Fibroblast of skin of back (primary cell): ENCODE measurements at places on chromosomes 7 and 10.

- DNase-seq, result no peak
Measured at GRCh38 chr7:133696056-133696455, 431.1 kb upstream of the LRGUK start.

- peak; percentile 15 for DNase-seq
Measured at GRCh38 chr7:128097211-128097731, 66.0 kb upstream of the LRRC4 start.

DNA sequence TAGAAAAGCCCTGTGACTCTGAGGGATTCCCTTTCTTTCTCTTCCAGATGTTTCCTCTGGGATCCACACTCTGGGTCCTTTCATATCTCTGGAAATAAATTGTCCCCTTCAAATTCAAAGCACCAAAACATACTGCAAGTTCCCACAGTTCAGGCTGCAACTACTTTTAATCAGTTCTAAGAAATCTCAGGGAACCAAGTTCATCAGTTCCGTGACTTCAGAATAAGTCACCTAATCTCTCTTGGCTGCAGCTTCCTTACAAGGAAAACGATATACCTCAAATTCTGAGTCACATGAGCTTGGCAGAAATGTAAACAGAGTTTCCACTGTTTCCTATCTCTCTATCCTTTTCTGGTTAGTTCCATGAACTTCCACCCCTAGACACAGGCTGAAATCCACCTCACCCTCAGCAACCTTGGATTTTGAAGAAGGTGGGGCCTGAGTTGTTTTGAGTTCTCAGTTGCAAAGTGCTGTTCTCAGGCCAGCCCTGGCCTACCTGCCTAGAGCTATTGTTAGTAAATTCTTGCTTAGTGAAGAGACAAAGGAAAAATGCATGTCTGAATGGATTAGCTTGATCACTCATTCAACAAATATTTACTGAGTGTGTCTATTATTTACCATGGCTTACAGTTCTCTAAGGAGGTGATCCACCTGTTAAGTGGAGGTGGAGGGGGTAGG lies 59.3 kb upstream of the IL6 start:
- peak; percentile 84 for DNase-seq

- no peak for DNase-seq
Measured at GRCh38 chr7:23494009-23494408, 23.7 kb upstream of the IGF2BP3 start.
